ENCODE measurements at places on chromosomes 11 and 22.

- peak; percentile 73 for DNase-seq
These were observed at the start of gene PKNOX2 for GRCh38 chr11:125164422-125165110. TSS of gene PKNOX2 (plus strand) at chr11:125164751. CDS start at chr11:125351306, 186,555 bp downstream.

DNA sequence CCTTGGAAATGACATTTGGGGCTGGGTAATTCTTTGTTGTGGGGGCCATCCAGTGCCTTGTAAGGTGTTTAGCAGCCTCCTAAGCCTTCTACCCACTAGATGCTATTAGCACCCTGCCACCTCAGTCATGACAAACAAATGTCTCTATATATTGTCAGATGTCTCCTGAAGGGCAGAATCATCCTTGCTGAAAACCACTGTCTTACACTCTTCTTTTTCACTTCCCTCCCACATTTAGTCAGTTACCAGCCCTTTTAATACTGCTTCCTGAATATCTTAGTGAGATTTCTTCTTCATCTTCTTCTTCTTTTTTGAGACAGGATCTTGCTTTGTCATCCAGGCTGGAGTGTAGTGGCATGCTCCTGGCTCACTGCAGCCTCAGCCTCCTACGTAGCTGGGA lies 33.1 kb downstream of the TNRC6B start:
- no peak for DNase-seq

- no peak for DNase-seq
These were observed 165.5 kb downstream of the DSCAML1 start for GRCh38 chr11:117631336-117632140.

DNA sequence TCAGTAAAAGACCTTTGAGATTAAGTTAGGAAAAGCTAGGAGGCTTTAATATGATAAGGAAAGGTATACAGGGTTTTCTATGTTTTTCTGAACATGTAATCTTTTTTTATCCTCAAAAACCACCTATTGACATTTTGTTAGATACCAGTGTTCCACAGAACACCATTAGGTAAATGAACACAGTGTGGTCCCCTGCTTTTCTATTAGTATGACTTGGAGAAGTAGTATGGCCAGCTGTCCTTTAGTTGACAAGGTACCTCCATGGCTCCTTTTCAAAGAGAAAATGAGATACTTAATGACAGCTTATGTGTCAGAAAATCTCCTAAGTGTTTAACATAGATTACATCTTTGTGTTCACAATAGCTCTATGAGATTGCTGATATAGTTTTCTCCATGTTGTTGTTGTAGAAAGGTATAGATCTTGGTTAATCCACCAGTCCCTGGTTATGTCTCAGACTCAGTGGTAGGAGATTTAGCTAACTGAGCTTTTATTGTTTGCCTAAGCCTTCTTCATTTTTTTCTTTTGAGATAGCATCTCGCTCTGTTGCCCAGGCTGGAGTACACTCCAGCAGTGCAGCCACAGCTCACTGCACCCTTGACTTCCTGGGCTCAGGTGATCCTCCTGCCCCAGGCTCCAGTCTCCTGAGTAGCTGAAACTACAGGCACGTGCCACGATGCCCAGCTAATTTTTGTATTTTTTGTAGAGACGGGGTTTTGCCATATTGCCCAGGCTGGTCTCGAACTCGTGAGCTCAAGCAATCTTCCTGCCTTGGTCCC lies 46.0 kb downstream of the STIM1 start:
- no peak for DNase-seq

GRCh38 chr22:46803031-46803880 lies 40.8 kb downstream of the TBC1D22A start:
- DNase-seq = peak; percentile 73

DNA sequence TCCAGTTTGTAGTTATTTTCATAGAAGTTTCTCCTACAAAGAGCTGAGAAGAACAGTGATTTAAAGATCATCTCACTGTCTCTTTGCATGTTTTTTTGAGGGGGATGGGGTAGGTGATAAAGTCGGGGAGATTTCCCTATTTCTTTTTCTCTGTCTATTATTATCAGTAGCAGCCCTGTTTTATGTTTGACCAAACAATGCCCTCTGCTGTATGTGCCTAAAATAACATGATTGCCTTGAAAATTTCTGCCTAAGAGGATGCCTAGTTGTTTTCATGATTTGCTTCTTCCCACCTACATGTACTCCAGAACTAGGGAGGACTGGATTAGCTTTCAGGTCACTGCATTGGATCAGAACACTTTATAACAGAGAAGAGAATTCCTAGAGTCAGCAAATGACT lies 1330.2 kb downstream of the LRRC4C start:
- no peak for DNase-seq

DNA sequence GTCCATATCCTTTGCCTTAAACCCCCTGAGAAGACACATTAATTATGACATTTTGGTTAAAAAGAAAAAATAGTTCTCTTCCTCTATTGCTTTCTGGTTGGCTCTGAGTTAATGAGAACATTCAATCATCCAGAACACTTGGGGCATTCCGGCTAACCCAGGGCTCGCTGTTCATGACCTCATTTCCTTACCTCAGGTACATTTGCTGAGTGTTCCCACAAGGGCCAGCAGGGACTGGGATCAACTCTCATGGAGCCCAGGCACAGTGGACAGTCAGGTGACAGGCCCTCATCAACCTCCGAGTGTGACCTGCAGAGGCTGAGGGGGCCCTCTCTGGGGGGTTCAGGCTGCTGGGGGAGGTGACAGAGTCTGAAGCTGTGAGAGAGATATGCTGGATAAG lies 98.9 kb downstream of the MYO18B start:
- DNase-seq = no peak

- no peak for DNase-seq
These were observed 14.1 kb upstream of the SYT8 start for GRCh38 chr11:1820463-1821325.

GRCh38 chr11:83054904-83055380 lies 16.8 kb downstream of the RAB30 start:
- no peak for DNase-seq

GRCh38 chr22:49340406-49340805 lies 487.3 kb downstream of the BRD1 start:
- DNase-seq = no peak

DNA sequence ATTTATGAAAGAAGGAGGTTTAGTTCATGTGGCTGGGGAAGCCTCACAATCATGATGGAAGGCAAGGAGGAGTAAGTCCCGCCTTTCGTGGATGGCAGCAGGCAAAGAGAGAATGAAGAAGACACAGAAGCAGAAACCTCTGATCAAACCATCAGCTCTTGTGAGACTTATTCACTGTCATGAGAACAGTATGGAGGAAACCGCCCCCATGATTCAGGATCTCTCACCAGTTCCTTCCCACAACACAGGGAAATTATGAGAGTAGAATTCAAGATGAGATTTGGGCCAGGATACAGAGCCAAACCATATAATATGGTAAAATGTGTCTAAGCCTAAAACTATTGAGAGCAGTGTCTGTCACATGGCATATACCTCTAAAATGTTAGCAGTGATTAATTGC lies 503.8 kb upstream of the CCDC179 start:
- DNase-seq = no peak

- DNase-seq = no peak
These were observed 21.3 kb downstream of the GRIK4 start for GRCh38 chr11:120532832-120533196.

DNA sequence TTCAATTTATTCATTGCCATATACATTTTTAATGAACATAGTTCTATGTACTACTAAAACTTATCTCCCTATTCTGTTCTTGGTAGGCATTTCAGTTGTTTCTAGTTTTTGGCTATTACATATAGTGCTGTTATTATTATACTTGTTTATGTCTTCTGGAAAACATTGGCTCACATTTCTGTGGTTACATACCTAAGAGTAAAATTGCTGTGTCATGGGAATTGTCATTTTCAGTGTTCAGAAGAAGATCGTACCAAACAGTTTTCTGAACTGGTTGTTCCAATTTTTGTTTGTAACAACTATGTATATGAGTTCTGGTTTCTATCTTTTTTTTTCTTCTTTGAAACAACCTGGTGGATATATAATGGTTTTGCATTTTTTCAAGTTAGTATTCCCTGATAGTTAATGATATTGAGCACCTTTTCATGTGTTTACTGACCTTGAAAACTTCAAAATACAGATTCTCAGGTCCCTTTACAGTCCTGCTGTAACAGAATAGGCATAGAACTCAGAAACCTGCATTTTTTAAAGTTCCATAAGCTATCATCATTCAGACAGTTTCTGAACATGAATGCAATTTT lies 230.7 kb downstream of the JRKL start:
- no peak for DNase-seq

- no peak for DNase-seq
These were observed 27.9 kb downstream of the KCNC1 start for GRCh38 chr11:17762309-17762974.

- DNase-seq = no peak
These were observed 237.6 kb downstream of the JRKL start for GRCh38 chr11:96627376-96627775.

DNA sequence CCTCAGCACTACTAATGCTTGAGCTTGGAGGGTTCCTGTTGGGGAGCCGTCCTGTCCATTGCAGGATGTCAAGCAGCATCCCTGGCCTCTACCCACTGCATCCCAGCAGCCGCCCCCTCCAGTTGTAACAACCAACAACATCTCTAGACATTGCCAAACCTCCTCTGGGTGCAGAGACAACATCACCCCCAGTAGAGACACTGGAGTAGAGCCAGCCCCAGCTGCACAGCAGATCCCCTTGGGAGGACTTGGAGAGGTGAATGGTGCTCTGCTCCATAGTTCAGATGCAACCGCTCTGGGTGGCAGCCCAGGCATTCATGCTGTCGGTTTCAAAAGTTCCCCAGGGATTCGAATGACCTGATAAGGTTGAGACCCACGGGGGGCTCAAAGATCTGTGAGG lies 259.0 kb downstream of the MN1 start:
- no peak for DNase-seq

DNA sequence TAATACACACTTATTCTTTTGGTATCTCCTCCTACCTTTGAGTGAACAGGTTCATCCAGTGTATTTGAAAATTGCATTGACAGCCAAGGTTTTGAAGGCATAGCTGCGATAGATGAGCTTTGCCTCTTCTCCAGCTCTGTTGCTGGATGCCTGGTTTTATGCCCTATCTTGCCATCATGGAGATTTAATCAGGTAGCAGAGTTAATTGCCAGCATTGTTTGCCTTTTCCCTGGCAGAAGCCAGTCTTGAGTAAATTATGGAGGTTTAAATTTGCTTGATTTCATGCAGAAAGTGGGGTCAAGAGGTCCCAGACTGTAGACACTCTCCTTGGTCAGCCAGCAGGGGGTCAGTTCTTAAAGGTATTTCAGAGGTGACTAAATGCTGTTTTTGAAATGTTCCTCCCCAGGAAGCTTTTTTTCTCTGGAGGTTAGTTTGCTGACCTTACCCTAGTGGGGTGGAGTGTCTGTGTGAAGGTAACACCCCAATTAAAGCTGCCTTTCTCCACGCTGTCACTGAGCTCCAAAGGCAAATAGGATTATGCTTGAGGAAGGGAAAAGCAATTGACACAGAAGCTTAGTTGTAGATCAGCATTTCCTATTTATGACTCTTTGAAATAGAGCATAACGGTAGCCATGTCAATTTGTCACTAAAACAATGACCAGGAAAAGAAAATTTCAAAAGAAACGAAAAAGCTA lies 96.0 kb downstream of the EXT2 start:
- DNase-seq = no peak

DNA sequence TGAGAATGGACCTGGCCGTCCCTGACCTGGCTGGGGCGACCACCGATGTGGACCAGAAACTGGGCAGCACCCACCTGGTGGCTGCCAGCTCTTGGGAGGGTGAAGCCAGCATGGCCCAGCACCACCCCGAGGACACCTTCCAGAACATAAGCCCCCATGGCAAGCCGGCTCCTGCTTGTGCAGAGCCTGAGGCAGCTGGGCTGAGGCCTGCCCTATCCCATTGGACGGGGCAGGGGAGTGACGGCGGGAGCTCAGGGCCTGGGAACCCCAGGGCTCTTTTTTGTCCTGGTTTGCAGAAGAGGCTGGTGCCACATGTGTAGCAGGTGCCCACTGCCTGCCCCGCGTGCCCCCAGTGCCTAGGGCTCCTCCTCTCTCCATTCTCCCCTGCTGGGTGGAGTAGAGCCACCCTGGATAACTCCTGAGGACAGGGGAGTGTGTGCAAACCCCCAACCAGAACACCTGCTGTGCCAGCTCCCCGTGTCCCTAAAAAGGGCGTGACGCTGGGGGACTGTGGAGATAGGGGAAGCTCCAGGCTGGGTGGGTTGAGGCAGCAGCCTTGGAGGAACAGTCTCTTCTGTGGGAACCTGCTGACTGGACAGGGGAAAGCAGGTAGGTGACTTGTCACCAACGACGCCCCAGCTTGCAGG lies 11.9 kb downstream of the DUSP8 start:
- DNase-seq = no peak

DNA sequence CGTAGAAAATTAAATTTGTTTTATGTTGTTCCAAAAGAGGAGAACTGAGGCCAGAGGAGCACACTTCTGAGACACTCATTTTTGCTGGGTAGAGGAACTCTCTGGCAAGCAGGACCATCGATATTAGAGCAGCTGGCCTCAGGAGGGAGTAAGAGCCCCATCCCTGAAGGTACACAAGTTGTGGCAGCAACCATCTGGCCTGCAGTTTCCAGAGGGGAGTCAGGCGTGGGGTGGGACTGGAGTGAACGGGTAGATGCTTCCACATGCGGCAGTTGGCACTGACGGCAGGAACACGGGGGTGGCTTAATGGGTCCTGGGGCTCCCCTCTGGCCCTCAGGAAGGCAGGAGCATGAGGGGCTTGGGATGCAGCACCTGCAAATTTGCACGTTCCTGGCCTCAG lies 13.2 kb upstream of the SSTR3 start:
- no peak for DNase-seq

GRCh38 chr11:78039391-78039918 lies 16.4 kb upstream of the KCTD14 start:
- DNase-seq = no peak

DNA sequence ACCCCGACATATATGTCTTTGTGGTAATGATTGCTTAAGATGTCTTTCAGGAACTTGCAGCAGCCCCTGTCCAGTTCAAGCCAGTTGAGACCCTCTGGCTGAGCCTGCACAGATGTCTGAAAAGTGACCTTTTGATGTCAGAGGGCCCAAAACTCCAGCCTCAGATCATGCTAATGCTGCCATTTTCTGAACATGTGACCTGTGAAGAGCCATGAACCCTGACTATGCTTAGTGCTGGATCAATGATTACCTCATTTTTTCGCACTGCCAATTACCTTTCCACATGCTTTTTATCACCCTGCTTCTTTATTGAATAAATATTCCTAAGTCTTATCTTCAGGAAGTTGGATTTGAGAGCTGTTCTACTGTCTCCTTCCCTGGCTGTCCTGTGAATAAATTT lies 6.9 kb upstream of the CYP2R1 start:
- DNase-seq = no peak

Measured in T-helper 2 cell (primary cell).